ENCODE measurements at places on chromosomes 16 and 17.

DNA sequence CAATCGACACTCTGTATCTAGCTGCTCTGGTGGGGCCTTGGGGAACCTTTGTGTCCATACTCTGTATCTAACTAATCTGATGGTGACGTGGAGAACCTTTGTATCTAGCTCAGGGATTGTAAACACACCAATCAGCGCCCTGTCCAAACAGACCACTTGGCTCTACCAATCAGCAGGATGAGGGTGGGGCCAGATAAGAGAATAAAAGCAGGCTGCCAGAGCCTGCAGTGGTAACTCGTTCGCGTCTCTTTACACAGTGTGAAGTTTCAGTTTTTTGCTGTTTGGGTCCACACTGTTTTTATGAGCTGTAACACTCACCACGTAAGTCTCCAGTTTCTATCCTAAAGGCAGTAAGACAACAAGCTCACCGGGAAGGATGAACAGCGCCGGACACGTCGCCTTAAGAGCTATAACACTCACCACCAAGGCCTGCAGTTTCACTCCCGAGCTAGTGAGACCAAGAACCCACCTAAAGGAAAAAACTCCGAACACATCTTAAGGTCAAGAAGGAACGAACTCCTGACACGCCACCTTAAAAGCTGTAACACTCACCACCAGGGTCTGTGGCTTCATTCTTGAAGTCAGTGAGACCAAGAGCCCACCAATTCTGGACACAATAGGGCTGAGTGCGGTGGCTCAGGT lies 64.6 kb downstream of the KPNA2 start:
- no peak overlapping the region for H3K27ac ChIP-seq
- DNase-seq: no peak
- no peaks in the 10 kb centered on the region for H3K4me1 ChIP-seq

GRCh38 chr17:42118545-42118944 lies 2.6 kb downstream of the KAT2A start:
- H3K36me3 ChIP-seq: peaks cover 9% of the 10 kb centered on the region
- no peaks in the 10 kb centered on the region for H3K27me3 ChIP-seq
- DNase-seq: peak; percentile 64
- no peaks in the 10 kb centered on the region for H3K4me1 ChIP-seq
- H3K4me3 ChIP-seq: no peak overlapping the region

- no peak overlapping the region for H3K27ac ChIP-seq
- DNase-seq: no peak
- H3K36me3 ChIP-seq: no peaks in the 10 kb centered on the region
Observed at GRCh38 chr17:9181640-9182039, 160.3 kb downstream of the NTN1 start.

- H3K36me3 ChIP-seq: no peaks in the 10 kb centered on the region
- H3K27me3 ChIP-seq: no peaks in the 10 kb centered on the region
- DNase-seq: no peak
- no peak overlapping the region for H3K4me3 ChIP-seq
Observed at GRCh38 chr17:58327363-58328194, 1.0 kb downstream of the TSPOAP1 start.

GRCh38 chr17:17994271-17995069 lies 21.8 kb downstream of the DRC3 start:
- H3K36me3 ChIP-seq: no peaks in the 10 kb centered on the region
- no peak overlapping the region for H3K4me3 ChIP-seq
- no peaks in the 10 kb centered on the region for H3K27me3 ChIP-seq
- H3K4me1 ChIP-seq: no peaks in the 10 kb centered on the region
- H3K27ac ChIP-seq: no peak overlapping the region

- no peaks in the 10 kb centered on the region for H3K4me1 ChIP-seq
- no peak overlapping the region for H3K27ac ChIP-seq
- no peak for DNase-seq
- no peak overlapping the region for H3K4me3 ChIP-seq
Observed at GRCh38 chr17:55245986-55246385, 18.8 kb upstream of the HLF start.

GRCh38 chr17:45409659-45410076 lies 23.0 kb downstream of the ARHGAP27 start:
- no peaks in the 10 kb centered on the region for H3K36me3 ChIP-seq
- no peak overlapping the region for H3K27ac ChIP-seq
- peaks cover 3% of the 10 kb centered on the region for H3K4me1 ChIP-seq
- no peaks in the 10 kb centered on the region for H3K27me3 ChIP-seq
- no peak overlapping the region for H3K4me3 ChIP-seq

DNA sequence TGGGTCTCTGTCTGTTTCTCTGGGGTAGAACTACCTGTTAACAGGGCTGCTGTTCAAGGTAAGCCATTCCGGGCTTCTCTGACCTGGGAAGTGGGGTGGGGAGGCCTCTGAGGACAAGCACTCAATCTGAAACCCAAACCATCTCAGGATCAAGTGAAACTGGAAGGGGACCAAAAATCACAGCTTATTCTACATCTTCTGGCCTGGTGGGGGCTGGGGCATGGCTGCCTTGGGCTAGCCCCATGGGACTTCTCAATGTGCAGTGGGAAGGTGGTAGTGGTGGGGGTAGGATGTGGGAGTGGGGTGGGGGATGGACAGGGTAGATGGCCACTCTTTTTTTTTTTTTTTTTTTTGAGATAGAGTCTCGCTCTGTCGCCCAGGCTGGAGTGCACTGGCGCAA lies 5.5 kb downstream of the FLOT2 start:
- H3K36me3 ChIP-seq: peaks cover 17% of the 10 kb centered on the region
- H3K4me3 ChIP-seq: no peak overlapping the region
- H3K27ac ChIP-seq: no peak overlapping the region

- H3K36me3 ChIP-seq: no peaks in the 10 kb centered on the region
- no peaks in the 10 kb centered on the region for H3K4me1 ChIP-seq
- no peak overlapping the region for H3K4me3 ChIP-seq
- H3K27me3 ChIP-seq: no peaks in the 10 kb centered on the region
- no peak overlapping the region for H3K27ac ChIP-seq
Observed at GRCh38 chr17:50491505-50491904, 12.8 kb downstream of the RSAD1 start.

GRCh38 chr17:81691196-81691595 lies 7.4 kb downstream of the HGS start:
- no peak overlapping the region for H3K4me3 ChIP-seq
- no peaks in the 10 kb centered on the region for H3K27me3 ChIP-seq
- no peak for DNase-seq
- H3K36me3 ChIP-seq: peaks cover 73% of the 10 kb centered on the region
- no peaks in the 10 kb centered on the region for H3K4me1 ChIP-seq
- no peak overlapping the region for H3K27ac ChIP-seq

- H3K4me3 ChIP-seq: no peak overlapping the region
- DNase-seq: peak; percentile 83
- no peaks in the 10 kb centered on the region for H3K4me1 ChIP-seq
- no peaks in the 10 kb centered on the region for H3K27me3 ChIP-seq
Observed at GRCh38 chr16:67928561-67929364, 2.9 kb downstream of the CTRL start.

DNA sequence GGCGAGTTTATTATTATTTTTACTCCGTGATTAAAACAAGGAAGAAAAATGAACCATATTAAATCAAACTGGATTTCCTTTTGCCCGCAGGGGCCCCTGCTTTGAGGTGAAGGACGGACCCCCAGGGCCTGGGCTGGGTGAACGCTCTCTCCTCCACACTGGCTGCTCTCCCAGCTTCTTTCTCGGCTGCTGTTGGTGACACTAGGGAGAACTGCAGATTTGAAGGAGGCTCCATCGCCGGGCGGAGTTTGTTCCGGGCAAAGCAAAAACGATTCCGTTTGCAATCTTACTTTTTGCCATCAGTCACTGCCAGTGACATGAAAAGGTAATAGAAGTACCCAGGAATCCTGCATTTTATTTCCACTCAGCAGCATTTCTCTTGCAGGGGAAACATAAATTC lies 221.6 kb upstream of the SDK2 start:
- no peak overlapping the region for H3K27ac ChIP-seq
- no peak overlapping the region for H3K4me3 ChIP-seq
- H3K27me3 ChIP-seq: no peaks in the 10 kb centered on the region
- H3K36me3 ChIP-seq: no peaks in the 10 kb centered on the region

- H3K4me1 ChIP-seq: no peaks in the 10 kb centered on the region
- peaks cover 19% of the 10 kb centered on the region for H3K36me3 ChIP-seq
- no peaks in the 10 kb centered on the region for H3K27me3 ChIP-seq
- H3K4me3 ChIP-seq: no peak overlapping the region
Observed at GRCh38 chr16:2596747-2597559, 59.1 kb downstream of the PDPK1 start.

GRCh38 chr17:65892912-65893377 lies 299.0 kb downstream of the CEP112 start:
- H3K4me1 ChIP-seq: no peaks in the 10 kb centered on the region
- H3K27me3 ChIP-seq: no peaks in the 10 kb centered on the region
- H3K36me3 ChIP-seq: no peaks in the 10 kb centered on the region
- no peak overlapping the region for H3K27ac ChIP-seq
- no peak overlapping the region for H3K4me3 ChIP-seq

DNA sequence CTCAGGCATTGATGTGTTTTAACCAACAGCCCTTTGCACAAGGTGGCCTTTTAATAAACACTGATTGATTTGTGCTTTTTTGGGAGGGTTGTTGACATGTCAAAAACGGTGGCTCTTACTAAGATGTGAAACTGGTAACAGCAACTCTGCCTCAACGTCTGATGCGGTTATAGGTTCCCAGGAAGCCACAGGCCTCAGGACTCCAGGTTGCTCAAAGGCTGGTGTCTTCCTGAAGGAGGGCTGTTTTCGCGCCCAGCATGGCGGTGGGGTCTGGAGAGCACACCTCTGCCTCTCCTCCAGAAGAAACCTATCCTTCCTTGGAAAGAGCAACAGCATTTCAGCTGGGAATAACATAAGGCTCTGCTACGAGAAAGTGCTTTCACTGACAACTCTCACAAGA lies 187.5 kb downstream of the IRF8 start:
- H3K4me3 ChIP-seq: no peak overlapping the region
- no peak overlapping the region for H3K27ac ChIP-seq
- DNase-seq: no peak
- no peaks in the 10 kb centered on the region for H3K27me3 ChIP-seq
- no peaks in the 10 kb centered on the region for H3K4me1 ChIP-seq

DNA sequence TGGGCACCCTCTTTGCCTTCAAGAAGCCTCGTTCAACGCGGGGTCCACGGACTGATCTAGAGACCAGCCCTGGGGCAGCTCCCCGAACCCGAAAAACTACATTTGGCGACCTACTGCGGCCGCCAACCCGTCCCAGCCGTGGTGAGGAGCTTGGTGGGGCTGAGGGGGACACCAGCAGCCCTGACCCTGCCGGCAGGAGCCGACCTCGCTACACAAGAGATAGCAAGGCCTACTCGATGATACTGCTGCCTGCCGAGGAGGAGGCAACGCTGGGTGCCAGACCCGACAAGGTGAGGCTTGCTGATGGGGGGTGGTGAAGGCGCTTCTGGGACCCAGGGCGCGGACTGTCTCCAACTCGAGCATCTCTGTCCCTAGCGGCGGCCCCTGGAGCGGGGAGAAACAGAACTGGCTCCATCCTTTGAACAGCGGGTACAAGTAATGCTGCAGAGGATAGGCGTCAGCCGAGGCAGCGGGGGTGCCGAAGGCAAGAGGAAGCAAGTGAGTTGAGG lies 5.6 kb downstream of the ACD start:
- no peaks in the 10 kb centered on the region for H3K27me3 ChIP-seq
- DNase-seq: no peak
- no peak overlapping the region for H3K27ac ChIP-seq
- H3K4me3 ChIP-seq: peak overlapping the region; percentile 54
- H3K36me3 ChIP-seq: peaks cover 12% of the 10 kb centered on the region

- DNase-seq: no peak
- H3K4me3 ChIP-seq: no peak overlapping the region
- no peaks in the 10 kb centered on the region for H3K27me3 ChIP-seq
- no peak overlapping the region for H3K27ac ChIP-seq
- H3K36me3 ChIP-seq: peaks cover 12% of the 10 kb centered on the region
Observed at GRCh38 chr17:43898446-43898845, 8.9 kb downstream of the MPP2 start.

GRCh38 chr16:71479420-71479819 lies 9.7 kb downstream of the ZNF19 start:
- H3K36me3 ChIP-seq: peaks cover 8% of the 10 kb centered on the region
- H3K27me3 ChIP-seq: no peaks in the 10 kb centered on the region
- H3K4me3 ChIP-seq: no peak overlapping the region
- no peaks in the 10 kb centered on the region for H3K4me1 ChIP-seq
- no peak overlapping the region for H3K27ac ChIP-seq
- peak; percentile 53 for DNase-seq

DNA sequence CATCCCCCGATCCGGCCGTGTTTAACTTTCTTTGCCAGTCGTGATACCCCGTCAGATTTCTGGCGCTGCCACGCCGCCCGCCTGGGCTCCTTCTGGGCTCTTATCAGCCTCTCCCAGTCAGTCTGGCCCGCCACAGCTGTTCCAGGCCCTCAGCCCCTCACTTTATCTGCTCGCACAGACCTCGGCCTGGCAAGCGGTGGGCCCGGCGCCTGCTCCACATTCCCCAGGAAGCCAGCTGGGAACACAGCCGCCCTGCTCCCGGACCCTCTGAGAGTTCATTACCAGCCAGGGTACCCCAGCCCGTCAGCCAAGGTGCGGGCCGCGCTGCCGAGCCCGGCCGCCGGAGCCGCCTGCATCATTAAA lies 157.5 kb downstream of the ZNF423 start:
- peaks cover 14% of the 10 kb centered on the region for H3K4me1 ChIP-seq
- no peak overlapping the region for H3K27ac ChIP-seq
- no peaks in the 10 kb centered on the region for H3K36me3 ChIP-seq
- peak; percentile 52 for DNase-seq
- peak overlapping the region; percentile 17 for H3K4me3 ChIP-seq
- no peaks in the 10 kb centered on the region for H3K27me3 ChIP-seq

DNA sequence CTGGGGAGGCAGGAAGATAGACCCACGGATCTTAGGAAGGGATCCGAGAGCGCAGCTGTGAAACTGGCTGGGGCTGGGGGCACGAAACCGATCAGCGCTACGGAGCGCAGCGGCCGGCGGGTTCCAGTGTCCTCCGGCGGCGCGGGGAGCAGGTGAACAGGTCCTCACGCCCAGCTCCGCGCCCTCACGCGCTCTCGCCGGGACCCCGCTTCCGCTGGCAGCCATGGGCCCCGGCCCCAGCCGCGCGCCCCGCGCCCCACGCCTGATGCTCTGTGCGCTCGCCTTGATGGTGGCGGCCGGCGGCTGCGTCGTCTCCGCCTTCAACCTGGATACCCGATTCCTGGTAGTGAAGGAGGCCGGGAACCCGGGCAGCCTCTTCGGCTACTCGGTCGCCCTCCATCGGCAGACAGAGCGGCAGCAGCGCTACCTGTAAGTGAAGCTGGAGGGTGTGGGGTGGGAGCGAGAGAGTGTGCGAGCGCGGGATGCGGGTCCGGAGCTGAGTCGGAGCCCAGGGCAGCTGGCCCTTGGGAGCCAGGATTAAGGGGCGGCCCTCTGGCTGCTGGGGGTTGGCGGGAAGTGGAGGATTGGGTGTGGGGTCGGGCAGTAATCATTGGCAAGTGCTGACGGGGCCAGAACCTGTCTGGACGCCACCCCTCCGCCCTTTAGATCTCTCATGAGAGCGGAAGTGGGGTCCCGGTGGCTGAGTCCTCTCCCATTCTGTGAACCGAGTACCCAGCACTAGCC lies 479 bp downstream of the ITGA3 start:
- H3K4me1 ChIP-seq: peaks cover 10% of the 10 kb centered on the region
- no peaks in the 10 kb centered on the region for H3K36me3 ChIP-seq
- no peaks in the 10 kb centered on the region for H3K27me3 ChIP-seq
- H3K27ac ChIP-seq: no peak overlapping the region
- peak overlapping the region; percentile 88 for H3K4me3 ChIP-seq

- H3K4me1 ChIP-seq: no peaks in the 10 kb centered on the region
- no peak overlapping the region for H3K27ac ChIP-seq
- no peaks in the 10 kb centered on the region for H3K27me3 ChIP-seq
- DNase-seq: no peak
Observed at GRCh38 chr16:83689385-83689831, 118.4 kb upstream of the HSBP1 start.
